Right ventricle myocardium superior (tissue), 1 donor: ENCODE measurements at places on chromosomes 6 and 20. TPM values are rescaled to one million over a fixed set of nuclear protein-coding genes. Genes with fewer than 3 reads are reported as not detected.

ADAT2 gene
- 1.4 TPM for total RNA-seq

IL20RA gene
- 9.1 TPM for total RNA-seq

HSD17B8 gene
- 25.1 TPM for total RNA-seq

TRIM15 gene
- not detected for total RNA-seq

TPBG gene
- 1.9 TPM for total RNA-seq

POM121L2 gene
- not detected for total RNA-seq

BIRC7 gene
- 0.22 TPM for total RNA-seq

IBTK gene
- total RNA-seq, result 25.6 TPM

TREML2 gene
- not detected for total RNA-seq

MYB gene
- 0.22 TPM for total RNA-seq

SLC26A8 gene
- total RNA-seq, result not detected

DNMT3B gene
- total RNA-seq, result 0.22 TPM

MAP1LC3A gene
- 107 TPM for total RNA-seq

- no peak for DNase-seq
Measured at GRCh38 chr20:24297993-24298392, 171.4 kb upstream of the SYNDIG1 start.

- no peak for DNase-seq
Measured at GRCh38 chr6:71446470-71446869, 157.9 kb downstream of the OGFRL1 start.

- DNase-seq, result no peak
Measured at GRCh38 chr6:83509441-83509840, 2.9 kb upstream of the PRSS35 start.

GRCh38 chr6:149910721-149911151, 12.2 kb downstream of the RAET1G start:
- DNase-seq, result no peak

DNA sequence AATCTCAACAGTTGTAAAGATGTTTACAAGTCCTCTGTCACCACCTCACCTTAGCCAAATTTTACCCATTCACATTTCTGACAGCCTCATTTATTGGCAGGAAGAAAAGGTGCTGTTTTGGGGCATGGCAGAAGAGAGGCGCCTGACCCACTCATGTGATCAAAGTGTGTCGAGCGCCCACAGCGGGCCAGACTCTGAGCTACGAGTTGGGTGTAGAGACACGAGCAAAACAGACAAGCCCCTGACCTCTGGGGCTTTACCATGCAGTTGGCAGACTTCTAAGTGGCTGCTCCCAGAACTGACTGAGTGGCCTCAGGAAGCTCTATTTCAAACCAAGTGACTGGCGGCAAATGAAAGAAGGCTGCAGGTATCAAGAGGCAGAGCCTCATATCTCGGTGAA, 167.0 kb downstream of the SOBP start:
- peak; percentile 55 for DNase-seq

DNA sequence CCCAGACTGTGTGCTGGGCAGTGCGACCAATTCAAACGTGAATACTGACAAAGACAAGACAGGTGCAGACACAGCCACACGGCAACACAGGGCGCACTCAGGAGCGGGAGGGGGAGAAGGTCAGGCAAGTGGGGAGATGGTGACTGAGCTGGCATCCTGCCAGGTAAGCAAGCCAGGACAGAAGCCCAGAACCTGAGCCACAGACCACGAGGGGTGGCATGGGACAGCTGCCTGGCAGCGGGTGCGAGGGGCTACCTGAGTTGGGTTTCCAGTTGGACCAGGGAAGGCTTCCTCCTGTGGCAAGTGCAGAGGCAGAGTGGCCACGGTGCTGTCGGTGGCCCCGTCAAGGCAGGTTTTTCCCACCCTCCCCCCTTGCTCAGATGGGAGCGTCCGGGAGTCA, 215.2 kb upstream of the ARID1B start:
- no peak for DNase-seq

GRCh38 chr6:20909621-20910020, 375.4 kb downstream of the CDKAL1 start:
- DNase-seq, result no peak

DNA sequence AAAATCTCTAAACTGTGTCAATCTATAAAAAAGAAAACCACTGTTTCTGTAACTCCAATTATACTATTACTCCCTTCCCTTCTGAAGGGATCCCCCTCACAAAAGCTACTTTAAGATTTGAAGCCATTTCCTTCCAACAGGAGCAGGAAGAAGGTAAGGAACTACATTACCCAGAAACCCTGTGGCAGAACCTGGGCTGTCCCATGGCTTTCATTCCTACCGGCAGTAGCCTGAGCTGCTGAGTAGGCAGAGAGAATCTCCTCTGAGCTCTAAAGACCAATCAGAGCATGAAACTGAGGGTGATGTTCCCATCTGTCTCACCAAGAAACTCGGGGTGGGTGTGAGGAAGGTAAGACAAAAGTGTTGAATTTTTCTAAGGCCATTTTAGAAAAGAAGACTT, 108.0 kb upstream of the LRFN2 start:
- DNase-seq, result no peak

- DNase-seq, result no peak
Measured at GRCh38 chr6:156897907-156898531, 120.8 kb downstream of the ARID1B start.

DNA sequence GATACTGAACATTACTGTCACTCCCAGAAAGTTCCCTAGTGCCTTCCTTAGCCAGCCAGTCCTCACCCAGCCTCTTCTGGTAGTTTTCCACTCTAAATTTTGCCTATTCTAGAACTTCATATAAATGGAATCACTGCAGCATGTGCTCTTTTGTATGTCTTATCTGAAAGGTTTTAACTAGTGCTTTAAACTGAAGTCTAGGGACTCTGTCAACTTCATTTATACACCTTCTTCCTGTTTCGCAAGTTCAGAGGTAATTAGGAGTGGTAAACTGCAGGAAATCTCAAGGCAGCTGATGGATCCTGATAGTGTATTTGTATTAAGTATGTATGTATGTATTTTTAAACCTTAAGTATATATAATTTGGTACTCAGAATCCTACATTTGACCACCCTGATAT, 94.3 kb downstream of the TCP11 start:
- DNase-seq, result no peak

DNA sequence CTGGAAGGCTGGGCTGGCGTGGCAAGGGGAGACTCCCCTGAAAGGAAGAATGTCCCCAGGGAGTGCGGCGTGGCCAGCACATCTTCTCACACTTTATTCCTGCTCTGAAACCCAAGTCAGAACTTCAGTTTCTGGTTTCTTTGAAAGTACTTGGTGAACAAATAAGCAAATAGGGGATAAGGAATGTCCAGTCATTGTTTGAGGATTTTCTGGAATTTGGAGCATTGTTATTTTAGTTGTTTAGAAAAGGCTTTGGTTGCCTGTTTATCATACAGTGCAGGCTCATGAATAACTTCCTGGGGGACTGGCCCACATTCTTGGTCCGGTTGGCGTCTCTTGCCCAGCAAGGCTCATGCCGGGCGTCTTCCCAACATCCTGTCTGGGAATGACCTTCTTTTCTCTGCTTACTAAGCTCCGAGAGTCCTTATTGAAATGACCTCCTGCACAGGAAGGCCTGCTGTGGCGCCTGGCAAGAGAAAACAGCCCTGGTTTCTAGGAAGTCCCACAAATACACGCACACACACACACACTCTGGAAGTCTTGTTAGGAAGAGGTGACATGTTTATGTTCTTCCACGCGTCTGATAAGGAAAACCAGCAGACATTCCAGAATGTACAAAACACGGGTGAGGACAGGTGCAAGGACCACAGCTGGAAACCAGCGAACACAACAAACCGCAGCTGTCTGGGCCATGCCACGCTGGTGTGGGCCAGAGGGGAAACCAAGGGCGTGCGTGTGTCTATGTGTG, 71.9 kb downstream of the TMEM170B start:
- DNase-seq, result peak; percentile 59

DNA sequence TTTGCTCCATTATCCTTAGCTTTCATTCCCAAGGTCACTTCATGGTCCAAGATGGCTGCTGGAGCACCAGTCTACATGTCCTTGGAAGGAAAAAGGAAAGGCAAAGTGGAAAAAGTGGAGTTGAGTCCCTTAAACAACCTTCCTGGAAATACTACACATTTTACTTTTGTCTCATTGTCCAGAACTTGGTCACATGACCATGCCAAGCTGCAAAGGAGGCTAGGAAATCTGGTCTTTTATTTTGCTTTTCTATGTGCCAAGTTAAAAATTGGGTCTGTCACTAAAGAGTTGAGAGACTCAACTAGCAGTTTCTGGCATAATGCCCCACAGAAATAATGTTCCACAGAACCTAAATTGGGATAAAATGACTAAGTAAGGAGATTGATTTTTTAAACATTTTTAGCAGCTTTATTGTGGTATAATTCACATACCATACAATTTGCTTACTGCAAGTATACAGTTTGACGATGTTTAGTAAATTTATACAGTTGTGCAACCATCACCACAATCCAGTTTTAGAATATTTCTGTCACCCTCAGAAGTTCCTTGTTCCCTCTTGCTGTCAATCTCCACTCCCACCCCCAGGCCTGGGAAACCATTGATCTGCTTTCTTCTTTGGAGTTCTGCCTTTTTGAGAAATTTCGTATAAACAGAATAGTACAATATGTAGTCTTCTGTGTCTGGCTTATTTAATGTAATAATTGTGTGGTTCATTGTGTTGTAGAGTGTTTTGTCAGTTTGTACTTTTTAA, 5.6 kb upstream of the CHD6 start:
- DNase-seq, result no peak

- no peak for DNase-seq
Measured at GRCh38 chr6:141483598-141484061, 649.1 kb upstream of the GJE1 start.

DNA sequence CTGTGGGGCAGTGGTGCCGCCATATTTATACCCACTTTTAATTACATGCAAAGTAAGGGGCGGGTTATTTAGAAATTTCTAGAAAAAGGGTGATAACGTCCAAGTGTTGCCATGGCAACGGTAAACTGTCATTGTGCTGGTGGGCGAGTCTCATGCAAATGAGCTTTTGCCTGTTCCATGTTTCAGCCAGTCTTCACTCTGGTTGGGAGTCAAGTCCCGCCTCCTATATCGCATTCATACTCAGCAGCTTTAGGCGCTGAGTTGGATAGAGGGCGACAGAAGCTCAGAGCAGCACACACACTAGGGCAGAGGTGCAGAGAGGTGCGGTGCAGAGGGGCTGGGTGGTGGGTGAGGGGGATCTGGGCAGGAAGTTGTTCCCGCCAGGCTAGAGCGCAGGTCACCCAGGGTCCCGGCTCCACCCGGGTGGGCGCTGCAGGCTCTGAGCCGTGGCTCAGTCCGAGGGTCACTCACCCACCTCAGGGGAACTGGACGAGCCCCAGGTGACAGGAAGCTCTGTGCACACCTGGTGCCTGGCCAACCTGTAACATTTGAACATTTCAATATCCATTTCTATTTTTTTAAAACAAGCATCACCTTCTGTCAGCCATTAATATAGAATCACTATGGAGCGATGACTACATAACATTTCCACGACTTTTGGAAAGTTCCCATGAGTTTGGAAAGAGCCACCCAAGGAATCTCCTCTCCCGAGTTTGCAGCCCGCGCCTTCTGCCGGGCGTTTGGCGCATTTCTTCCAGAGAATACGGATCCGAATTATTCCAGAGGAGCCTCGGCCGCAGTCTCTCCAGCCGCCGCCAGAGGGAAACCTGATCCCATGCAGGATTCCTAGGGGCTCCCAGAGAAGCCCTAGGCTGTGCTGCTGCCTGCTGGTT, 89.1 kb upstream of the PHACTR3 start:
- DNase-seq, result peak; percentile 83

- no peak for DNase-seq
Measured at GRCh38 chr20:5845681-5846615, 95.7 kb downstream of the SHLD1 start.
